GF-D8 (cell line): ENCODE measurements at places on chromosomes 3 and 15.

GRCh38 chr3:185316740-185317412 is 46.1 kb upstream of the MAP3K13 start:
- peak; percentile 67 for DNase-seq

DNA sequence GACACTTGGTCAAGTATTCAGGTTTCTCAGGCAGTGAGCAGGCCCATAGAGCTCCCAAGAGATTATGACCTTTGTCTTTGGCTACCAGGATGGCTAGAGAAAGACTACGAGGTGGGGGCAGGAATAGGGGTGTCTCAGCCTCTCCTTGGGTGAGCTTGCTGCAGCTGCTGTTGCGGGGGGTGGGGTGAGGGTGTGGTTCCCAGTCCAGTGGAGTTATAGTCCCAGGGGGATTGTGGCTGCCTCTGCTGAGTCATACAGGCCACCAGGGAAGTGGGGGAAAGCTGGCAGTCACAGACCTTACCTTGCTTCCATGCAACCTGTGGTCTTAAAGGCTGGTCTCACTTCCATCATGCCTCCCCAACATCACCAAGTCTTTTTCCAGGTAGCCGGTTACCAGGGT is 31.7 kb downstream of the ATP2C1 start:
- DNase-seq: peak; percentile 8

DNA sequence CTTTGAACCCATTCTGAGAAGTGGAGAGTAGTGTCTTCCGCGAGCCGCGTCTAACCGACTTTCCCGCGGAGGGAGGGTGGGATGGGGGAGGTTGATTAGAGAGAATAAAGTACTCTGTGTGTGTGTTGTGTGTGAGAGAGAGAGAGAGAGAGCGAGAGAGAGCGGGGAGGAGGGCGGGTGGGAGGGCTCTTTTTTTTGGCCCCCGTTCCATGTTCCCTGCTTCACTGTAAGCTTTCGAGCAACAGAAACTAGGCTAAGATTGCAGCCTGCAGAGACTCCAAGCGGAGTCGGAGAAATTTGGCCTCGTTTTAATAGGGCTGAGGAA is 1.6 kb upstream of the MEIS2 start:
- no peak for DNase-seq

- no peak for DNase-seq
These were observed 492.7 kb downstream of the CNTN3 start for GRCh38 chr3:74121761-74122160.

- no peak for DNase-seq
These were observed 780.4 kb downstream of the TBL1XR1 start for GRCh38 chr3:176416870-176417269.

DNA sequence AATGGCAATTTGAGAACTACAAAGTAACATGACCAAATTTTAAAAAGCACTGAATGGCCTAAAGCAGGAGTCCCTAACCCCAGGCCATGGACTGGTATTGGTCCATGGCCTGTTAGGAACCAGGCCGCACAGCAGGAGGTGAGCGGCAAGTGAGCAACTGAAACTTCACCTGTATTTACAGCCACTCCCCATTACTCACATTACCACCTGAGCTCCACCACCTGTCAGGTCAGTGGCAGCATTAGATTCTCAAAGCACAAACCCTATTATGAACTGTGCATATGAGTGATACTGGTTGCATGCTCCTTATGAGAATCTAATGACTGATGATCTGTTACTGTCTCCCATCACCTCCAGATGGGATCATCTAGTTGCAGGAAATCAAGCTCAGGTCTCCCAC is 48.8 kb downstream of the SENP7 start:
- no peak for DNase-seq

DNA sequence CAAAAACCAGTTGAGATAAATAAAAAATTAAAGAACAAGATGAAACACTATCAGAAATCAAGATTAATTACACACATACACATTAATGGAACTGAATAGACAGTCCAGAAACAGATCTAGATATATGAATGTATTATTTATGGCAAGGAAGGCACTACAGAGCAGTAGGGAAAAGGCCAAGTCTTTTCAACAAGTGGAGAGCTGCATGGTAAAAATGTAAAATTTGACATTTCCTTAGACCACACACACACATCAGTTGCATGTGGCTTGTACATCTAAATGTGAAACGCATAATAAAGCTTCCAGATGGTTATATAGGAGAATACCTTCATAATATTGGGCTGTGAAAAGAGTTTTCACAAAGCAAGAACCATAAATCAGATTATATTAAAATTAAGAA is 57.8 kb upstream of the ASB14 start:
- DNase-seq: no peak

DNA sequence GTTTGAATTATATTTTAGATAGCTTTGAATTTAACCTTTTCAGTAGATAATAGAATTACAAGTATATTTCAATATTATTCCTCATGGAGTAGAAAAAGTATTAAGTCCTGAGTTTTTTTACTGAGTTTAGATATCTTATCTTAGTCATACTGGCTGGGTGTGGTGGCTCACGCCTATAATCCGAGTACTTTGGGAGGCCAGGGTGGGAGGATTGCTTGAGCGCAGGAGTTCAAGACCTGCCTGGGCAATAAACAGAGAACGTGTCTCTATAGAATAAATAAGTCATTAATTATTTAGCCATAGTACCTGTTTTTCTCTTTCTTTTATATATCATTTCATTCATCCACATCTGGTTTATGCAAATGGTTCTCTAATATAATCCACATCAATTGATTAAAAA is 9.9 kb downstream of the RAP2B start:
- DNase-seq: no peak

DNA sequence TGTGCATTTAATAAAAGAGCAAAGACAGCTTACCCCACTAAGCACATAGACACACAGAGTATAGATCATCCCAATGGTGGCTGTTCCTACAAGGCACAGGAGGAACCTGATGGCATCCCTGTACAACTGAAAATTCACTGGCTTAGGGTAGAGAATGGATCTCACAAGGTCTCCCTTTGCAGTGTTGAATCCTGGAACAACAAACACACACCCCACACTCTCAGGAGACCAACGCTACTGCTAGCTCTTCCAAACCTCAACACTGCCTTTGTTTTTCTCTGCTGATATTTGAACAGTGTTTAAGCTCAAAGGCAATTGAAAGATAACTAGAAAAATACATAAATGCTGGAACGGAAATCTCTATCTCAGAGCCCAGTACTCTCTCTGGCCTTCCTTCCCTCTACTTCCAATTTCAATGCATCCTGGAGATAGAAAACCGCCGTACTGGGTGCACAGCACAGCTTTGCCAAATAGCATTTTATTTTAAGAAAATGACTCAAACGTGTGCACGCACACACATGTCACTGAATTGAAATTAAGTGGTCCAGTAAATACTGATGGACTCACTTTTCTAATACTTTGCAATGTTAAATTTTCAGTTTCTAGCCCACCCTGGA is 87.5 kb upstream of the ATP13A5 start:
- DNase-seq: no peak

DNA sequence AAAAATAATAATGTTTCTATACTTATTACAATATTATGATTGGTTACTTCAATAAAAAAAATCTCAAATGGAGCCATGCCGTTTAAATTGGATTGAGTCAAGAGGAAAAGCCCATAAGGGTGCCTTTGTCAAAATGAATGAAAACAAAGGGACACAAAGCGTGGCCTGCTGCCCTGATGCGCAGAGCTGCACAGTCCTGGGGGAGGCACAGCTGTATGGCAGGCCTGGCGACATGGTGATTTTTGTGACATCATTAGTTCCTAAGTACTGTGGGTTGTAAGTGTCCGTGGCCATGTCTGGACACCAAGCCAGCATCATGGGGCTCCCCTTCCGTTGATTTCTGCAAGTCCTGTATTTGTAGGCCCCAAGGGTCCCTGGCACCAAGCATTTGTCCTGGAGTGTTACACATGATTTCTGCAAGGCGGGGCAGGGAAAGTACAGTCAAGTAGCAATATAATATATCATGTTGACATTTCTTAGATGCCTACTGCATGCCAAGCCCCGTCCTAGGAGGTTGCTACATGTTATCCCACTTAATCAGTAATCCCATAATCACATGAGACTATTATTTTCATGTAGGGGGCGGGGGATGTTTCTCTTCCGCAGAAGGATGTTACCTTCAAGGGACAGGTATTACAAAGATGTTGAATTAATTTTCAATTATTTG is 59.7 kb downstream of the GHSR start:
- DNase-seq: no peak

- no peak for DNase-seq
These were observed 200.5 kb downstream of the GOLGA6L6 start for GRCh38 chr15:20340931-20341661.

DNA sequence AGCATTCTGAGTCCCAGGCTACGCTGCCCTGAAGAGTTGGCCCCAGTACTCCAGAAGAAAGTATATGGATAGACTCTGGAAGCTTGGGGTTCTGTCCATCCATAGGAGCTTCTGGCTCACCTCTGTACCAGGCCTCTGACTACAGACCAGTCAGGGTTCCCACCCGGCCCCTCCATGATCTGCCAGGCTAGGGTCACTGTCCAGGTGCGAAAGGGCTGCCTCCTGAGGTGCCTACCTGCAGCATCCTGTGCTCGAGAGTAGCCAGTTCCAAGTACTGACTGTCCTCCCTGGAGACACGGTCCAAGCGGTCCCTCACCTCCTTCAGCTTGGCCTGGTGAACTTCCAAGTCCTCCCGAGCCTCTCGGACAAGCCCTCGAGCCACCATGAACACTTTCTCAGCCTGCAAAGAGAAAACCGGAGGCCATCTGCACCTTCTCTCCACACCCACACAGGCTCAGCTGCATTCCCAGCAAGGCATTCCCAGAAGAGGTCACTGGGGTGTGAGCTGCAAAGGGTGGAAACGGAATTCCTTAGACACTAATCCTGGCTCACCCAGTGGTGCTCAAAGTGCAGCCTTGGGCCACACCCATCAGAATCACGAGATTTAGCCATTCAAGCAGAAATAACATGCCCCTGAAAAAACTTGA is 3.7 kb upstream of the PLXNB1 start:
- no peak for DNase-seq

DNA sequence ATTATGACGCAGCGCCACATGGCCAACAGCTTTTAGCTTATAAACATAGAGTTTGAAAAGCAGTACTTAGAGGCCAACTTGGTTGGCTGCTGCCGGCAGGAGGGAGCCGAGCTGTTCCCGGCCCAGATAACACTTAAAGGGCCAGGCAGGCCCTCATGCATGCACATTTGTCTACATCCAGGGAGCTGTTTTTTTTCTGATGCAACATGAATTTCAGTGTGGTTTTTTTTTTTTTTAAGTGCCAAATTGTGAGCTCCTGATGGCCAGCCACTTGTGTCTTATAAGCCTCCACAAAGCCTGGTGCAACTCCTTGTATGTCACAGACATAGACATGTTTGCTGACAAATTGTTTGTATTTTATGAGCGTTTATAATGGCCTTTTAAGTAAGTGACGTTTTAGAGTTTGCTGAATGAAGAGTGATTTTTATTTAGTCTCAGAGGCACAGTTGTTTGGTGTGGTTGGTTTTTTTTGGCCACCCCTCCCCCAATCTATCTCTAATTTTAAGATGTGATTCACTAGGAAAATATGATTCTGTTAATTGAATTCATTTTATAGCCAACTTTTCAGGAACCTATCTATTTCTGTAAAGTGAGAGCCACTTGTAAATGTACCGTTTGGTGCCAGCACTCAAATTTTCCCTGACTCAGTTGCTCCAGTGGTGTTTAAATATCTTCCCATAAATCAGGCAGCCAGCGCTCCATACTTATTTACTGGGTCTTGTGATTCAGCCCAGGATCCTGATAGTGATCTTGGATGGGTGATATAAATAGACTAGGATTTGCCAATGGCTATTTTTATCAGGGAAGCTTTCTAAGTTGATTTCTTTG is 134.3 kb downstream of the VGLL4 start:
- DNase-seq: no peak

- no peak for DNase-seq
These were observed 44.5 kb downstream of the SLC24A1 start for GRCh38 chr15:65666257-65666656.
